H9 (cell line): ENCODE measurements at places on chromosomes 7 and 10. TPM values are rescaled to one million over a fixed set of nuclear protein-coding genes. Genes with fewer than 3 reads are reported as not detected.
A peak's percentile ranks its signal among the peaks of the same experiment; 100 is the strongest.

SKAP2 gene
- total RNA-seq = 1.9 and 3.2 TPM in 2 replicates

GRCh38 chr7:47698386-47698785 is 116.5 kb upstream of the TNS3 start:
- no peaks in the 10 kb centered on the region for H3K27me3 ChIP-seq
- no peak overlapping the region for H3K4me3 ChIP-seq
- no peaks in the 10 kb centered on the region for H3K36me3 ChIP-seq
- DNase-seq = no peak

GRCh38 chr10:124935946-124936345 is 6.0 kb upstream of the ZRANB1 start:
- H3K4me1 ChIP-seq = no peaks in the 10 kb centered on the region; the same call in 1 of the 2 replicates
- no peak for DNase-seq
- no peak overlapping the region for H3K27ac ChIP-seq
- no peak overlapping the region for H3K4me3 ChIP-seq
- H3K36me3 ChIP-seq = peaks cover 9% of the 10 kb centered on the region
- H3K27me3 ChIP-seq = no peaks in the 10 kb centered on the region

GRCh38 chr10:30828680-30829079 is 199.1 kb upstream of the LYZL2 start:
- H3K4me1 ChIP-seq = peaks cover 2% of the 10 kb centered on the region; the same call in 1 of the 2 replicates
- H3K27ac ChIP-seq = no peak overlapping the region
- DNase-seq = no peak
- peaks cover 4% of the 10 kb centered on the region; the same call in 1 of the 2 replicates for H3K27me3 ChIP-seq

CTAGE6 gene
- total RNA-seq = not detected in 2 replicates

HPSE2 gene
- 0.15 and 0.20 TPM in 2 replicates for total RNA-seq

CPVL gene
- 26.9 and 28.0 TPM in 2 replicates for total RNA-seq

DNA sequence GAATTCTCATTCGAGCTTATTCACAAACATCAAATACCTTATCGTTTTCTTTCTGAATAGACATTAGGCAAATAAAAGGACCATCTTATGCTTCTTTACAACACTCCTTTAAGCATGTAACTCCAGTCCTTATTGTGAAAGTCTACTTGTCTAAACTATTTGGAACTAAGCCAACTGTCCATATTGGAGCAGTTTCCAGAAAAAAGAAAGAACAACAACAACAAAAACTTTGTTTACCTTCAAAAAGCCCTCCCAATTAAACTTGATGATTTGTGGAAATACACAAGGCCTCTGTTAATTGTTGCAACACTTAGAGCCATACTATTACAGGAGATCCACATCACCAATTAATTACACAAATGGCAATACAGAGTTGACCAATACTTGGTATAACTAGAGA is 163.6 kb downstream of the GALNT11 start:
- H3K27ac ChIP-seq = no peak overlapping the region
- no peaks in the 10 kb centered on the region for H3K4me1 ChIP-seq
- DNase-seq = no peak
- no peaks in the 10 kb centered on the region for H3K27me3 ChIP-seq

DNA sequence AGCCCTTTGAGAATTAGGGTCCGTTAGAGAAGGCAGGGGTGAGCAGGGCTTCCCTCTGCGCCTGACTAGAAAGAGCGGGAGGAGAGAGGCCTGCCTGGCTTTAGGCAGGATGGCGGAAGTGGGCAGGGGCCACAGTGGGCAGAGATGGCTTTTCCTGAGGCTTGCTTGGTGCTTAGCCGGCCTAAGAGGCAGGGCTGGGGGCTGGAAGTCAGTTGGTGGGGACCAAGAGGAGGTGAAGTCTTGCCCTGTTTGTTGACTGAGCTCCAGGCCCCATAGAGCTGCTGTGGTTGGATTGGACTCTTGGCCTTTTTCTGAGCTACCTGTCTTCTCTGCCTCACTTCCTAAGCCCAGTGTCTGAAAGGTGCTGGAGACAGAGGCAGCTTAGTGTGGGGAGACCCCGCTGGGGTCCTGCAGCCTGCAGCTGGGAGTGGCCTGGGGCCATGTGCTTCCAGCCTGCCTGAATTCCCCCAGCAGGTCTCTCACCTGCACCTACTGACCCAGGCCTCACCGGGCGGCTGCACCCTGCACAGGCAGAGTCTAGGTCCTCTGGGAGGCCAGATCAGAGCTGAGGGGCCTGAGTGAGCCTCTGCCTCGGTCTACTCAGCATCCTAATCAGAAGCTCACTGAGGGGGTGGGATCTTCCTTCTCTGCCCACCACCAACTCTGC is 4.8 kb downstream of the FAM241B start:
- peak; percentile 24 for DNase-seq
- no peaks in the 10 kb centered on the region for H3K27me3 ChIP-seq
- H3K36me3 ChIP-seq = peaks cover 26% of the 10 kb centered on the region

- peaks cover 30% of the 10 kb centered on the region for H3K36me3 ChIP-seq
- no peak overlapping the region for H3K27ac ChIP-seq
- H3K4me1 ChIP-seq = peaks cover under 1% of the 10 kb centered on the region; the same call in 1 of the 2 replicates
- no peak overlapping the region for H3K4me3 ChIP-seq
- DNase-seq = peak; percentile 24
These were observed 12.0 kb upstream of the RASSF4 start for GRCh38 chr10:44947371-44948152.

DNA sequence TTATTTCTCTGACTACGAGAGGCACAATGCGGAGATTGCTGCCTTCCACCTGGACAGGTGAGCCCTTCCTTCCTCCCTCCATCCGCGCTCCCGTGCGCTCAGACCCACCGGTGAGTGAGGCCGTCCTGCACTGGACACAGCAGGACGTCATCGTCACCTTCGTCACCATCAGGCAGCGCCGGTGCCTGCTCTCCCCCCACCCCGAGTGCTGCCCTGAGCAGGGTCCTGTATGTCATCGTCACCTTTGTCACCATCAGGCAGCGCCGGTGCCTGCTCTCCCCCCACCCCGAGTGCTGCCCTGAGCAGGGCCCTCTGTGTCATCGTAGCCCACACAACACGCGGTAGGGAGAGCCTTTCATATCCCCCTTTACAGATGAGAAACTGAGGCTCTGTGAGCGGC is 43.5 kb upstream of the FOXL3 start:
- H3K4me3 ChIP-seq = no peak overlapping the region
- H3K27ac ChIP-seq = no peak overlapping the region
- H3K27me3 ChIP-seq = no peaks in the 10 kb centered on the region
- no peak for DNase-seq
- no peaks in the 10 kb centered on the region for H3K4me1 ChIP-seq

DNA sequence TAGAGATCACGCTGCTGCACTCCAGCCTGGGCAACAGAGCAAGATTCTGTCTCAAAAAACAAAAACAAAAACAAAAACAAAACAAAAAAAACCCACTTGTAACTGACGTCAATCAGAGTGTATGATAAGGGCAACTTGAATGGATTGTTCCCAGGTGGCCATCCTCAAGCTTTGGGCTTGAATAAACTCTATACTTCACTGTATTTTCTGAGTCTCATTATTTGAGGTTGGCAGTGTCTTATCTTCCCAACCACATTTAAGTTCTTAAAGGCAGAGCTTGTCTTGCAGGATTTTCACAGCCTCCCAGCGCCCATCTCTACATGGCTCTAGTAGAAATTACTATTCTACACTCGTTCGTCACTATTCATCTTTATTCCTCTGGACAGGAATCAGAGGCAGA is 5.1 kb upstream of the OAT start:
- no peak overlapping the region for H3K4me3 ChIP-seq
- DNase-seq = no peak
- no peaks in the 10 kb centered on the region for H3K4me1 ChIP-seq
- no peaks in the 10 kb centered on the region for H3K36me3 ChIP-seq
- no peak overlapping the region for H3K27ac ChIP-seq

DNA sequence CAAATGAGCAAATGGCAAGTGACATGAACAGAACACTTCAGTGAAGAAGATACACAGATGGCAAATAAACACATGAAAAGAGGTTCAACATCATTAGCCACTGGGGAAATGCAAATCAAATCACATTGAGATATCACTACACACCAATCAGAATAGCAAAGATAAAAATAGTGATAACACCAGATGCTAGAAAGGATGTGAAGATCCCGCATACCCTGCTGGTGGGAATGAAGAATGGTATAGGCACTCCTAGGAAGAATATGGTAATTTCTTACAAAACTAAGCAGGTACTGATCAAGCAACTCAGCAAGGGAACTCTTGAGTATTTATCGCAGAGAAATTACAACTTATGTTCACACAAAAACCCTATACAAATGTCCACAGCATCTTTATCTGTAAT is 11.2 kb downstream of the LAMB4 start:
- H3K36me3 ChIP-seq = no peaks in the 10 kb centered on the region
- H3K27ac ChIP-seq = no peak overlapping the region
- no peaks in the 10 kb centered on the region for H3K4me1 ChIP-seq

- DNase-seq = no peak
- H3K27me3 ChIP-seq = no peaks in the 10 kb centered on the region
- H3K4me3 ChIP-seq = no peak overlapping the region
- H3K27ac ChIP-seq = no peak overlapping the region
These were observed 369.0 kb downstream of the MAGI2 start for GRCh38 chr7:79084423-79084822.

DNA sequence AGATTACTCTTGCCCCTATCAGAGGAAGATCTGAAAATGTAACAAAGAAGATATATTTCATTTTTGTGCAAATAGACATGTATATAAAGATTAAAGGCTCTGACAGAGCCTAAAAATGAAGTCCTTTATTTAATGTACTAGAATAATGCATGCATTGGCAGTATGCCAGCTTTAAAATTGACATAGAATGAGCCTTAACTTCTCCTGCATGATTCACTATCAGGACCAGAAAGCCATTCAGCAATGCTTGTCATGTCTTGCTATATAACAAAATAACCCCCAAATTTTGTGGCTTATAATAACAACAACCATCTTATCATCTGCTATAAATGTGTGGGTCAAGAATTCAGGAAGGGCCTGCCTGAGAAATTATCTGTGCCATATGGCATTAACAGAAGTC is 411.9 kb downstream of the GRM8 start:
- no peak overlapping the region for H3K27ac ChIP-seq
- DNase-seq = no peak
- H3K4me1 ChIP-seq = no peaks in the 10 kb centered on the region
- no peaks in the 10 kb centered on the region for H3K36me3 ChIP-seq

- H3K4me1 ChIP-seq = peaks cover 16% of the 10 kb centered on the region; the same call in 1 of the 2 replicates
- peak; percentile 81 for DNase-seq
- no peaks in the 10 kb centered on the region for H3K27me3 ChIP-seq
- no peak overlapping the region for H3K4me3 ChIP-seq
These were observed 58.4 kb upstream of the FZD8 start for GRCh38 chr10:35700487-35700882.

GRCh38 chr7:77699056-77699455 is 2.8 kb downstream of the RSBN1L start:
- no peaks in the 10 kb centered on the region for H3K4me1 ChIP-seq
- H3K27me3 ChIP-seq = no peaks in the 10 kb centered on the region
- H3K27ac ChIP-seq = no peak overlapping the region
- H3K36me3 ChIP-seq = no peaks in the 10 kb centered on the region; the same call in 1 of the 3 replicates
- peak overlapping the region; percentile 60; the same call in 1 of the 3 replicates for H3K4me3 ChIP-seq

GRCh38 chr10:71740069-71740653 is 20.6 kb upstream of the C10orf105 start:
- DNase-seq = no peak
- H3K27ac ChIP-seq = no peak overlapping the region
- H3K4me1 ChIP-seq = peaks cover 3% of the 10 kb centered on the region; the same call in 1 of the 2 replicates
- no peaks in the 10 kb centered on the region for H3K36me3 ChIP-seq
- no peak overlapping the region for H3K4me3 ChIP-seq

AGR2 gene
- not detected in 2 replicates for total RNA-seq

DNA sequence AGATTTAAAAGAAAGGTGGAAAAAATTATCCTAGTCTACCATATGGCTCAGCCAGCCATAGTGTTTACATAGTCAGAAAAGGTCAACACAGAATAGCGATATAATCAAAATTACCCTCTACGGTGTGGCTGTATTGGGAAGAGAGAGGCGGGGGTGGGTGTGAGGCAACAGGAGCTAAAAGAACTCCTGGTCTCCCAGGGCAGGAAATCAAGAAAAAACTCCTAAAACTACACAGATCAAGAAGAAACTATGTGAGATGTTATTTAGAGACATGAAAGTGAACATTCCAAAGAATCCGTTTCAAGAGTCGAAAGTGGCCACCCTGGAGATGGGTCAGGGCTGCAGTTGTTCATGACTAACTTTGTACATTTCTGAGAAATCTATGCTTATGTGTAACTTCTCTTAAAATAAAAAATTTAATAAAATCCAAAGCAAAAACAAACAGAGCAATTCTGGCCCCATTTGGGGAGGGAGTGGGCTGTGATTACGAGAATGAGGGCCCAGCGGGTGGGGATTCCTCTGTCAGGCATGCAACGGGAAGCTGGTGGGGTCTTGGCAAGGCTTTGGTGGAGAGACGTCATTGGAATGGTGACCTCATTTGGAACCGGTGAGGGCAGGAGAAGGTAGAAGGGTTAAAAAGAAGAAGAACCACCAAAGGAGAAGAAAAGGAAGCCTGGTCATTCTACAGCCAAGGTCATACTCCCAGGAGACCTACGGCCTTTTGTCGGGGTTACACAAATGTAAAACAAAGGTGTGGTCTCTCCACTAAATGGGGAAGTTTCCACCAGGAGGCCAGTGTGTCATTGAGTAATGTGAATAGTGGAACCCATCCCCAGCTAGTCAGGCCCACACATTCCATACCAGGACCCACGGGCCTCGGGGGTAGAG is 71.2 kb upstream of the DUSP5 start:
- H3K27ac ChIP-seq = no peak overlapping the region
- H3K4me1 ChIP-seq = peaks cover 2% of the 10 kb centered on the region; the same call in 1 of the 2 replicates
- no peaks in the 10 kb centered on the region for H3K27me3 ChIP-seq
- no peaks in the 10 kb centered on the region for H3K36me3 ChIP-seq

DNA sequence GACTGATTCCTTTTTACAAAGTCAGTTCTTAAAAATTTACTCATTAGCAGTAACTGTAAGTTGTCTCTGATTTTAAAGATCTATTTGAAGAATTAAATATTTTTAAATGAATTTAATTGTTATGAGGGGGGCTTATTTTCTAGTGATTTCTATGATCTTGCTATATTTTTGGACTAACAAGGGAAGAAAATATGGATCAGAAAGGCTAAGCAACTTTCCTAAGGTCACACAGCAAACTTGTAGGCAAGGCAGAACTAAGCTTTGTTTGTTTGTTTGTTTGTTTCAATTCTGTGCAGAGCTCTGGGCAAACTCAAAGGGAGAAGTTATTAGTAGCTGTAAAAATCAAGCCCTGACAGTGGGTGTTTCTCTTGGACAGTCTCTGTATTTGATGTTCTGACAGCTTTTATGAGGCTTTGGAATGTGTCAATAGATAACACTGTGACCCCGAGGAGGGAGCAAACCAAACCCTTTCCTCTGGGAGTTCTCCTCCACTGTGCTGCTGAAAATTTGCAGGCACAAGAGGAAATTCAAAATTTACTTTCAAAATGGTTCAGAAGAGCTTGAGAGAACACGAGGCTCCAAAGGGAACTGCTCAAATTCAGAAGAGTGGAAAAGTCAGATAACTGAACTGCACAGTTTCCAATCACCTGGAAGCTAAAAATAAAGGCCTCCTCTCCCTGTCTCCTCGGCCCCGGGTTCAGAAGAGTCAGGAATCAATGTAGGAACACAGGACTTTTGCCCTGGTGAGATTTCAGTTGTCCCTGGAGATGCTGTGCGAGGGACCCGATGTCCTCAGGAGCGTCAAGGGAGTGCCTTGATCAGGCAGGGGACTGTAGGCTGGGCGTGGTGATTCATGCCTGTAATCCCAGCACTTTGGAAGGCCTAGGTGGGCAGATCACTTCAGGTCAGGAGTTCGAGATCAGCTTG is 325.7 kb downstream of the GATA3 start:
- H3K27me3 ChIP-seq = no peaks in the 10 kb centered on the region
- DNase-seq = no peak
- H3K4me3 ChIP-seq = no peak overlapping the region
- no peak overlapping the region for H3K27ac ChIP-seq
- H3K4me1 ChIP-seq = peaks cover 4% of the 10 kb centered on the region; the same call in 1 of the 2 replicates
- H3K36me3 ChIP-seq = no peaks in the 10 kb centered on the region
